Adipocyte (in vitro differentiated cells): ENCODE measurements at places on chromosomes 2 and 18.

DNA sequence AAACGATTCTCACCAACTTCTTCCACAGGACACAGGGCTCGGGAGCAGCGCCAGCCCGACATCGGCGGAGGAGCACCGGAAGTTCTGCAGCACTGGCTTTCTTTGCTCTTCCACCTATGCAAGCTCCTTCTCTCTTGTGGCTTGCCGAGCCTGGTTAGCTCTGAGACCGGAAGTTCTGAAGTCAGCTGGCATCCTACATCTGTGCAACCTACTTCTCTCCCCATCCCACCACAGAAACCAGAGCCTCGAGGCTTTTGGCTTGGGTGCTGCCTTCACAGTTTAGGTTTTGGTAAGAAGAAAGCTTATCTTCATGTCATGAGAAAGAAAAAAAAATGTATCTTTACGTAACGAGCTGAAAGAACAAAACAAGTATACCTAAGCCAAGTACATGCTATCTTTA is 111.7 kb downstream of the ANKRD44 start:
- no peak for DNase-seq

DNA sequence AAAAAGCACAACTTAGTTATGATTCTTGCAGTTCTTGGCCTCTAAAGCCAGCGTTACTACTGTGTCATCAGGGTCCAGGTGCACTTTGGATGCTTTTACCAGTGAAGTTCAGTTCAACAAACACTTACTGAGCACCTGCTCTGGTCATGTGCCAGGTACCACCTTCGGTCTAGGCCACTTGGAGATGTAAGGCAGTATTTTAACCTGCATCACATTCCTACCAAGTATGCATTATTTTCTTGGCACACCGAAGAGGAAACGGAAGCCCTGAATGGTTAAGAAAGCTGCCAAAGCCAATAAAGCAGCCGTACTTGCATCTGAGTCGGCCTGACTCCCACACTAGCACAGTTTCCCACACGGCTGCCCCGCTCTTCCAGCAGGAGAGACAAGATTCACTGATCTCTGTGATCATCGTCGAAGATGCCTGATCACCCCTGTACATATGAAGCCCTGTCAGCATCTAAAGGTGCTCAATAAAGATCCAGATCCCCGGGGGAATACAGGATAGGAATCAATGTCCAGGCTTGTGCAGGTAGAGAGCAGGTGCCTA is 427.1 kb downstream of the EIPR1 start:
- DNase-seq: no peak

DNA sequence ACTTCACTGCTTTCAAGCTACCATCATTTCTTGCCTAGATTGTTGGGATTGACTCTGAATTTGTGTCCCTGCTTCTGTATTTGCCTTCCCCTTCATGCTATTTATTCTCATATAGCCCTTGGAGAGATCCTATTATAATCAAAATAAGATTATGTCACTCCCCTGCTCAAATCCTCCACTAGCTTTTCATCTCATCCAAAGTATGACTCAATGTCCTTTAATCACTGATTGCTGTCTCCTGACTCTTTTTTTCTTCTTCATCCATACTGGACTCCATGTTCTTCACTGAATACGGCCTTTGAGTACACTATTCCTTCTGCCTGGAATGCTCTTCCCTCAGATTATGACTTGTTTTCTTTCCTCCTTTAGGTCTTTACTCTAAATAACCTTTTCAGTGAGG is 5.0 kb downstream of the RBKS start:
- no peak for DNase-seq

DNA sequence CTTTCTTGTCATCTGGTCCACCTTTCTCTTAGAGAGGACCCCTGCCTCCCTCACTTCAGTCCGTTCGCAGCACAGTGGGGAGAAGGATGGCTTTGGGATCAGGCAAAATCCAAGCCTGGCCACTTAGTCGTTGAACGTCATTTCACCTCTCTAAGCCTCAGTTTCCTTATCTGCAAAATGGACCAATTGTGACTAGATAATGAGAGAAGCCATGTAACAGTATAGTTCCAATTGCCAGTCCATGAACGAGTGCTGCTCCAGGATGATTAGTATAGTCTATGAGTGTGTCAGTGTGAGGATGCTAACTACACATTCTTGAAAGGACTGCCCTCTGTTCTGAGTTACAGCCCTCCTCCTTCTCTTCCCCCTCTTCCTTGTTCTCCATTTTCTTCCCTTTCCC is 1.1 kb downstream of the INHA start:
- DNase-seq: no peak

- no peak for DNase-seq
Observed at GRCh38 chr2:238966072-238966937, 118.4 kb downstream of the TWIST2 start.

DNA sequence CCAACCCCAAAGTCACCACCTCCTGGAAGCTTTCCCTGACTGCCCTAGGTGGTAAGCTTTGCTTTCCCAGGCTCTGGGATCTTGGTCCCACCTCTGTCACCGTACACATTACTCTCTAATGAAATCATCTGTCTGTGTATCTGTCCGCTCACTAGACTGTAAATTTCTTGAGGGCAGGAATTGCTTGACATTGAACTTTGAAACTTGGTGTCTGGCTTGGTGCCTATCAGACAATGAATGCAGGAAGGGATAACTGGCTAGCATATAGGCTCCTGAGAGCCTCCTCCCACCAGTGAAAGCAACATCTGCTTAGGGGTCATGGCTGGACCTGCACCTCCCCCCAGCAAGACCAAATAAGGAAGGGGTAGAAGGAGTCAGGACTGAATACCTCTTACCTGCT is 155.7 kb downstream of the TNS1 start:
- no peak for DNase-seq

DNA sequence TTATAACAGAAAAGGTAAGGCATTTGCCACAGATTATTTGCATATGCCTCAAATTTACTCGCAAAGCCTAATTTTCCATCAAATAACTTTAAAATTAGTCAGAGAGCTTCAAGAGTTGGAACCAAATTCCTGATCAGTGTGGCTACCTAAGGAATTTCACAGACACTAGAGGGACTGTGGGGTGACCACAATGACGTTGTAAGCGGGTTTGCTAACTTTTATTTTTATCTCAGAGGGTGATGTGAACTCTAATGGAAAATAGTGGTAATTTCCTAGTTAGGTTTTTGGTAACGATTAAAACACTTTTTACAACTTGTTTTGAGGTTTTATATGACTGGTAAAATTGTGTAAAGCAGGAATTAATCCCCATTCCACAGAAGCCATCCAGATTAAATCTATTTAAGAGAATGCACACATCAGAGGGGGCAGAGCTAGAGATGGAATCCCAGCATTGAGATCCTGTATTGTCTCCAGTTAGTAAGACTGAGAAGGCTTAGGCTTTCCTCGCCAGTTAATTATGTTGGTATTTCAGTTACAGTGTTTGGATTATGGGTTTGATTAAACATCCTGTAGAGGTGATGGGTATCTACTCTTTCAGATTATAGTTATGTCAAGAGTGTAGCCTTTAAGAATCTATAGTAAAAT is 129.0 kb downstream of the GPD2 start:
- peak; percentile 71 for DNase-seq

DNA sequence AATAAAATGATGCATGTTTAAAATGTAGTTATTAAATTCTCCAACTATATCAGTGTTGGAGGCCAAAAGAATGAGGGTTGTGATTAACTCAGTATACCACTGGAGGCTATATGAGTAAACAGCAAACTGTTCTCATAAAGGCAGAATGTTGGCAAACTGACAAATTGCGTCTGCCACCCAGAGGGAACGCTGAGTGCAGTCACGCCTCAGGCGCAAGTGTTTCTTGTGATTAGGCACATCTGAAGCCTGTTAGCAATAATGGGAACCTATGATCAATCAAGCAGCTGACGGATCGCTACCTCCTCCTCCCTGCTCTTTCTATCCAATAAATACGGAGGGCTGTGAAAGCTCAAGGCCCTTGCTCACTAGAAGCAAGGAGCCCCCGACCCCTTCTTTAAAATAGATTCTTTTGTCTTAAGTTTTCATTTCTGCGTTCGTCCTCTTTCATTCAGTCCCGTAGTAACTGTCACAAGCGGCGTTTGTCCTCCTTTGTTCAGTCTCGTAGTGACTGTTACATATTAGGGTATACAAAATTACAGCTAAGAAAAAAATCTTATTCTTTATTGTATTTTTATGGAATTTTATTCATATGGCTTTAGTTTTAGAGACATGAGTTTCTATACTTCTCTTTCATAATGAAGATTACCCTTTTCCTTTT is 16.3 kb upstream of the RMND5A start:
- peak; percentile 93 for DNase-seq

- no peak for DNase-seq
Observed at GRCh38 chr18:45024357-45025088, 343.8 kb downstream of the SETBP1 start.
